NCI-H2227 treated with DMSO at 0.1 percent for 48 hours (cell line): ENCODE measurements at places on chromosomes 1 and 21.
A peak's percentile ranks its signal among the peaks of the same experiment; 100 is the strongest.

GRCh38 chr1:64980745-64981600 lies 14.6 kb upstream of the JAK1 start:
- DNase-seq: no peak

- no peak for DNase-seq
These were observed 345.1 kb upstream of the USP24 start for GRCh38 chr1:55560266-55560665.

- DNase-seq: no peak
These were observed 21.4 kb upstream of the CPT2 start for GRCh38 chr1:53174971-53175913.

- DNase-seq: no peak
These were observed 157.2 kb downstream of the KIF26B start for GRCh38 chr1:245311887-245312536.

- no peak for DNase-seq
These were observed 213.8 kb downstream of the HHIPL2 start for GRCh38 chr1:222334026-222334680.

DNA sequence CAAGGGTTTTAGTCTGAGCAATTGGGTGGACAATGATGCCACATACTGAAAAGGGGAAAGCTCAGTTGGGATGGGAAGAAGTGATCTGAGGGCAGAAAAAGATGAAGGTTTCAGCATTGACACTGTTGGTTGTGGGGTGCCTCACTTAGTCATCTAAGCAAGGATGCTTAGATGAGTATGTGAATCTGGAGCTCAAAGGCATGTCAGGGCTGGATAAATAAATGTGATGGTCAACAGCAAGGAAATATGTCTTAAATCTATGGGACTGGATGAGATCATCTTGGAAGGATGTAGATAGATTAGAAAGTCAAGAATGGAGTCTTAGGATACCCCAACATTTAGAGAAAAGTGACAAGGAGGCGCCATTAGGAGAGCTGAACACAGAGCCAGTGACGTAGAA lies 114.6 kb downstream of the ZBTB18 start:
- no peak for DNase-seq

GRCh38 chr21:44898851-44899767 lies 21.6 kb downstream of the ITGB2 start:
- DNase-seq: no peak

DNA sequence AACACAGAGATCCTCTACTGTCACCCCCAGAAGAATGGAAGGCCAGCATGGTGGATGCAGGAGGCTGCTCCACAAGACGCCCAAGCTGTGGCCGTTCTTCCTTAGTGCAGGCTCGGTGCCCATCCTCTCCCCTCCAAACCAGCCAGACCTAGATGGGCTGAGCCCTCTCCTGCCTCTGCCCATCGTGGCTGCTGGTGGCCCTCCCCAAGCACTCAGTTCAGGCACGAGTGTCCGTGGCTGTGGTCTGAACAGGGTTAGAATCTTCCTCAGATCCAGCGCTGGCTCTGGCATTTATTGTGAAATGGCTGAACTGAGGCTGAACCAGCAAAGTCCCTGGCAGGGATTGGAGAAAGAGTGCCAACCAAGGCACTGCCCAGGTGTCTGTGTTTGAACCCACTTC lies 59.5 kb downstream of the TRIM11 start:
- no peak for DNase-seq

DNA sequence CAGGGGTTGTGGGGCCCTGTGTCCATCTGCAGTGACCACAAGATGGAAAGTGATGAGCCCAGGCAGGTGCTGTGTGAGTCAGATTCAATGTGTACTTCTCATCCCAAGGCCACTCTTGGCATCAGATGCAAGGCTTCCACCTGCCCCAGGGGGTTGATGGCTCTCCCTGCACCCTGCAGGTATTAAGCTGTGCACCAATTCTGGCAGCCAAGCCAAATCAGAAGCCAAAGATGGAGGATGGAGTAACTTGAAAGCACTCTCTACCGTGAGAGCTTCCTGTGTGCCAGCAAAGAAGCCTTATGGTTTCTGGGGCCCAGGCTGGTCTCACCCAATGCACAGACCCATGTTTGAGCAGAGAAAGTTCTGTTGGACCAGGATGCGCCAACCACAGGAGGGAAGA lies 44.3 kb upstream of the TENT5C start:
- DNase-seq: no peak

GRCh38 chr1:184294101-184294500 lies 92.7 kb upstream of the C1orf21 start:
- no peak for DNase-seq

- no peak for DNase-seq
These were observed 474.3 kb upstream of the C1orf87 start for GRCh38 chr1:60547821-60548220.

DNA sequence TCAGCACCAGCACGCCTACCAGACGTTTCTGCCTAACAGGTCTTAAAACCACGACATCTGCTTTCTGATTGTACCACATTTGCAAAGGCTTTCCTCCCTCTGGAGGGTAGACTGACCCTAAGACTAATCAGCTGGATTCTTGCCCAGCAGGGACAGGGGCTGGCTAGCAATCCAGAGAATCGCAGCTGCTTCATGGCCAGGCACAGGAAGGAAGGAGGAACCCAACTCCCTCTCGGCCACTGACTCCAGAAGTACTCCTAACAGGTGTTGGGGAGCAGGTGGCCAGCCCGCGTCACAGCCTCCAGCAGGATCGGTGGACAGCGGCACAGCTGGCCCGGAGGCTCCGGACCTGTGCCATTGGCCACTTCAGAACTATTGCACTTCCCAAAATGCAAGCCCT lies 180.8 kb downstream of the NPHP4 start:
- DNase-seq: no peak

- DNase-seq: no peak
These were observed 21.1 kb upstream of the RGS4 start for GRCh38 chr1:163047951-163048659.

DNA sequence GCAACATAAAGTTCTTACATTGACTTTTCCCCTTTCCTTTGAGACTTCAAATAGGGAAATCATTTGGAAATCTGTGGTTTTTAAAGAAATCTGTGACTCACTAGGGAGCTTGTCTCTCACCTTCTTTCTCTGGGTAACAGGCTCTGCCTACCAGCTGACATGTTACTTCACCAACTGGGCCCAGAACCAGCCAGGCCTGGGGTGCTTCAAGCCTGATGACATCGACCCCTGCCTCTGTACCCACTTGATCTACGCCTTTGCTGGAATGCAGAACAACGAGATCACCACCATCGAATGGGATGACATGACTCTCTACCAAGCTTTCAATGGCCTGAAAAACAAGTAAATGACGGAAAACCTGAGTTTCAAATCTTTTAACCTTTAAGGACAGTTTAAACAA lies 9.2 kb upstream of the CHIA start:
- no peak for DNase-seq

GRCh38 chr1:218078916-218079315 lies 206.2 kb upstream of the RRP15 start:
- no peak for DNase-seq

- DNase-seq: no peak
These were observed 36.1 kb downstream of the FGGY start for GRCh38 chr1:59332983-59333382.

DNA sequence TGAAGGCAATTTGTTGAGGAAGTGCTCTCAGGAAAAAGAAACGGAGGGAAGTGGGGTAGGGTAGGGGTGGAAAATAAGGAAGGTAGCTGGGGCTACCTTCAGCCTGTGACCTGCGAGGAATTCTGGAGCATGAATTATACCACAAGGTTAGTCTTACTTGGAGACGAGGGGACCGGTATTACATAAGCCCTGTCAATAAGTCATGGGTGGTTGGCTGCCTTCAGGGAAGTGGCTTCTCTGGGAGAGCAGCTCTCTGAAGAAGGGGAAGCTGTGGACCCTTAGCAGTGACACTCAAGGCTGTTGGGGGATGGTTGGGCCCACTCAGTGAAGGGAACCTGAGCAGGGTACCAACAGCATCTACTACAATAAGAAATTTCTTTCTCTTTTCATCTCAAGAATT lies 111.3 kb downstream of the TNFSF18 start:
- no peak for DNase-seq

DNA sequence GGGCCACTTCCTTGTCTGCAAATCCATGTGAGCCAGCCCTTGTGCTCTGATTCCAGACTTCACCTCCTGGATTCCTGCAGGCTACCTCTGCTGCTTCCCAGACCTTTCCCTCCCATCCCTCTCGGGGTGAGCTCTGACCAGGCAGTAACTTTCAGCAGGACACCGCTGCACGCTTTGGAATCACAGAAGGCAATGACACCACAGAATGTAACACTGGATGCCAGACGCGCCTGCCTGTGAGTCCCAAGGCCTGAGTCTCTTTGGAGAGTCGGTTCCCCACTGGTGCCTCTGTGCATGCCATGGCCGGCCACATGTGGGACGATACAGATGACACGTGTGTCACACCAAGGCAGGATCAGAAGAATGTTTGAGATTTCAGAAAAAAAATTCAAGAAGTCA lies 89.7 kb upstream of the ERRFI1 start:
- no peak for DNase-seq

DNA sequence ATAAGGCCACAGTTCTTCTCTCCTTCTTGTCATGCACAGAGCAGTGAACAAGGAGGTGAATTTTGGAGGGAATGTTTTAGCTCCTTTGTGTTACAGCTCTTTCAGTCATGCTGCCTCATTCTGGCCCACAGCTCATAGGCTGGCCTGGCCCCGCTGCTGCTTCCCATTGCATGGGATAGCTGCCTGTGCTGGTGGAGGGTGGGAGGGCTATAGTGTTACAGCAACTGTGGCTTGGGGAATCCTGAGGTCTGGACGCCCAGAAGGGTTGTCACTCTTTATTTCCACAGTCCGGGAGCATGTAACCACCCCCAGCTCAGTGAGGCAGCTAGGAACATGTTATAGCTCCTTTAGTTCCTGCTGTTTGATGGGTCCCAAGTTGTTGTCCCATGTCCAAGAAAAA lies 210.3 kb downstream of the AMY1C start:
- no peak for DNase-seq

GRCh38 chr1:111236379-111236778 lies 8.9 kb downstream of the CHI3L2 start:
- no peak for DNase-seq

GRCh38 chr21:44912158-44912473 lies 8.6 kb downstream of the ITGB2 start:
- no peak for DNase-seq

DNA sequence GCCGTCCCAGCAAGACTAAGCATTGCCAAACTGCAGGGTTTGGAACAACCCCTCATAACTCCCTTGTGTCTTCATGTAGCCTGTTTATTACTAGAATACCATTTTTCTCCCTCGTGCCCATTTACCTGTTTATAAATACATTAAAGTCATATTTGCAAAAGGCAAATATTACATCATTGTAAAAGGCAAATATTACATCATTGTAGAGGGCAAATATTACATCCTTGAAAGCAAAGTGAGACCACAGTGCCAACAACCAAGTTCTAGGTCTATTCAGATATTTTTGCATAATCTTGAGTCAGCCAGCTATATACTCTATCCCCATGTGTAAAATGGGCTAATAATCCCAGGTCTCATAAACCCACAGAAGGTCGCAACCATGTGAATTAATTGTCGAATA lies 11.4 kb upstream of the FAM163A start:
- DNase-seq: no peak

- DNase-seq: no peak
These were observed at the start of gene CCDC190 for GRCh38 chr1:162861101-162861500. CCDC190 (minus strand) TSS chr1:162861175; CDS start chr1:162859646, 1,529 bp downstream.

DNA sequence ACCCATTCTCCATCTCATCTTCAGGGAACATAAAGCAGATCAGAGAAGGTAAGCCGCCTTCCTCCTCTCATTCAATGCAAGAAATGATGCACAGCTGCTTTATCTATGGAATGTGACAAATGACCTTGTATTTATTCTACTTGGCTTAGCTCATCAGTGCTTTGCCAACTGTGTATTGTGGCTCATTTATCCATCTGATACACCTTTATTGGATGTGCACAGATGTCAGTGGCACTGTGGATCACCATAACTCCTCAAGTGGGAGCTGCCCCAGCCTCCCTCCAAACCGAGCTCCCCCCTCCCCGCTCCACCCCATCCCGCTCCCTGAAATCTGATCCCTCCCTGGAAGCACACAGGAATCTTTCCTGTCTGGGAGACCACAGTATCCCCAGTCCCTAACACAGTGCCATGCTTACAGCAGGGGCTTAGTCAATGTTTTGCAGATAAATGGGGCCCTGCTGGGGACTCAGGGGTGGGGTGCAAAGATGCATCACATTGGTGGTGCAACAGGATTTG lies 156.0 kb upstream of the RAB4A start:
- DNase-seq: no peak

DNA sequence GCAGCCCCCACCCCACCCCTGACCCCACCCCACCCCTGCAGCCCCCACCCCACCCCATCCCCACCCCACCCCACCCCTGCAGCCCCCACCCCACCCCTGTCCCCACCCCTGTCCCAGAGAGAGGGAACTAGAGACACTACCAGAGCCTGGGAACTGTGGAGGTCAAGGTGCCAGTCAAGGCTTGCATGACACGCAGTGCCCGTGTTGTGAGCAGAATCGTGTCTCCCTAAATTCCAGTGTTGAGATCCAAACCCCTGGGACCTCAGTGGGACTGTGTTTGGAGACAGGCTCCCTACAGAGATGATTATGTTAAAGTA lies 18.4 kb upstream of the SUMO3 start:
- no peak for DNase-seq

GRCh38 chr1:98021126-98021525 lies 100.3 kb upstream of the DPYD start:
- DNase-seq: no peak

DNA sequence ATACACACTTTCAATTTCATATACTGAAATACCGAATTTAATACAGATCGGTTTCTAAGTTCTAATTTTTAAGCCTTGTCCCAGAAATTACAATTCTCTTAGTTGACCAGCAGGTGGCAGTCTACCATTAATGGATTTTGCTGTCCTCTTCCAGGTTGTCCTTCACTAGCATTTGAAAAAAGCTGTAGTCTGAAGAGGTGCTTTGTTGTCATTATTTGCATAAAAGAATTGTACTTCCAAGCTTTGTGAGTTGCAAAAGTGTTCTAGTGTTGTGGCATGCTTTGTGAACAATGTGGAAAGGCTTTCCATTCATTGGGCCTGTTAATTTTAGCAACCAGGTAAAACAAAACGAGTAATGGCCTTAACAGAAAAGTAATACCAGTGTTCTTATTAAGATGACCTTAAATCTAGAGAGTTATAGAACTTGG lies 193.6 kb downstream of the RPS6KC1 start:
- peak; percentile 65 for DNase-seq

- no peak for DNase-seq
These were observed 30.1 kb downstream of the LDLRAD1 start for GRCh38 chr1:53987880-53988279.

GRCh38 chr1:247530785-247531184 lies 5.5 kb downstream of the OR2C3 start:
- DNase-seq: no peak

DNA sequence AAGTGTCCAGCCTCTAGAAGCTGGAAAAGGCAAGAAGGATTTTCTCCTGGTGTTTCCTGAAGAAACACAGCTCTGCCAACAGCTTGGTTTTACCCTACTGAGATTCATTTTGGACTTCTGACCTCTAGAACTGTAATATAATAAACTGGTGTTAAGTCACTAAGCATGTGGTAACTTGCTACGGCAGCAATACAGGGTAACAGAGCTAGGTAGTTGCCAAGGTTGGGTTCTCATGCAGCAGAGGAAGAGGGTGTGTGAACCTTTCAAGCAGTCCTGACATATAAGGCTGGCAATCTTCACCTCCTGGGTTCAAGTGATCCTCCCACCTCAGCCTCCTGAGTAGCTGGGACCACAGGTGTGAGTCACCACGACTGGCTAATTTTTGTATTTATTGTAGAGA lies 36.0 kb downstream of the GNG4 start:
- no peak for DNase-seq

GRCh38 chr1:47241114-47242113 lies 9.4 kb upstream of the TAL1 start:
- DNase-seq: no peak
